LNCaP clone FGC (cell line): ENCODE measurements at places on chromosomes 2 and 18.

DNA sequence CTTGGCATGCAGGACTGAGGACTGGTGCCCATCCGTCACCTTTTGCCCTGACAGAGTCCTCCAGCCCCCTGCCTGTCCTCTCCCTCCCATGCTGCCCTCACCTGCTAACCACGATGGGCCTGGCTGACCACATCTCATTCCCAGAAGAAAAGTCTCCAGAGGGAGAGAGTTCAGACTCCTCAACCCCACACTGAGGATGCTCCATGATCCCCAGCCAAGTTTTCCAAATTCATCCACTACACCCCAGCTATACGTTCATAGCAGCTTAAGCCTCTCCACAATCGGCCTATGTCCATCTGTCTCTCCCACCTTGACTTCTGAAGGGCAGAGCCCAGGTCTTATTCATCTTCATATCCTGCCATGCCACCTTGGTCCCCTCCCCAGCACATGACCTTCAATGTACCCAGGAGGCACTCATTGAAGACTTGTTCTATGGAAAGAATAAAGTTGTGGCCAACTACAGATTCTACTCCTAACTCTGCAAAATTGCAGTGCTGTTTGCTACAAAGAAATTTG, 115.6 kb upstream of the ID2 start:
- no peak for DNase-seq

DNA sequence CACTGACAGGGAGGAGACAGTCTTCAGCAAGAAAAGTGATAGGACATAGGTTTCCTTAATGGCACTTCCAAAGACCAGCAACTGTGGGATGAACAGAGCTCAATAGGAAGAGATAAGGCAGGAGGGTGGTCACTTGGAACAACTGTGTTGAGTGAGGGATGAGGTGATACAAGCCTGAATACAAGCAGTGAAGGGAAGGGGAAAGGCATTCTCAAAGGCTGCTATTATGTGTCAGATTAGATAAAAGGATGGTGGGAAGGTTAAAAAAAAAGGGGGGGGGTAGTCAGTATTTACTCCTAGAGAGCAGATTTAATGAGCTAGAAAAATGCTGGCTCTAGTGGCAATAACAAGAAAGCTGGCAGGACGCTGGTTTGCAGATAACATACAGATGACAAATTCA, 25.7 kb downstream of the CCBE1 start:
- no peak for DNase-seq

DNA sequence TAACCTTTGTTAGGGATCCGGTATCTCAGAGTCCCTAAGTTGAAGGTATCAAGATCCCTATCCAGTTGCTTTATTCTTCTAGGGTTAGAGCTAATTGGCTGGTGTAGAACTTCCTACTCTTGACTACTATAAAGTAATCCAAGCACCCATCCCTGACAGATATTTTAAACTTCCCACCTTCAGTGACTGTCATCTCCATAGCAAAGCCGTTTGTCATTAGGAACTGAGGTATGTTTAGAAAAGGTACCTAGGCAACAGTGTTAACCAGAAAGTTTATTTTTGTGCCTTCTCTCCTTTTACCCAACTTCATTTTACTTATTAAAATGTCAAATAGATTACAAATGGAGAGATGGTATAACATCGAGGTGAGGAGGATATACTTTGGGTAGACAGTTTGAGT, 4.5 kb downstream of the FAM117B start:
- DNase-seq: no peak

DNA sequence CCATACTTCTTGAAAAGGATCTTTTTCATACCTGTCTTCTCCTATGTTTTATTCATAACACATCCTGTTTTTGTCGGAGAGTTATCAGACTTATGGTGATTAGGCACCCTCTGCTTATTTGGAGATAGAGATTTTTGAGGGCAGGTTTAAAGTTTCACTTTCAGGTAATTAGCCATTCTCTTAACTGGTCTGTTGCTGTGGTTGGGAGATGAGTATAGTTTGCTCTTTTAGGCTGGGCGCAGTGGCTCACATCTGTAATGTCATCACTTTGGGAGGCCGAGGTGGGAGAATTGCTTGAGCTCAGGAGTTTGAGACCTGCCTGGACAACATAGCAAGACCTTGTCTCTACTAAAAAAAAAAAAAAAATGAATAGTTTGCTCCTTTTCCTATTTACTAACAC, 25.3 kb downstream of the SFTPB start:
- DNase-seq: no peak

DNA sequence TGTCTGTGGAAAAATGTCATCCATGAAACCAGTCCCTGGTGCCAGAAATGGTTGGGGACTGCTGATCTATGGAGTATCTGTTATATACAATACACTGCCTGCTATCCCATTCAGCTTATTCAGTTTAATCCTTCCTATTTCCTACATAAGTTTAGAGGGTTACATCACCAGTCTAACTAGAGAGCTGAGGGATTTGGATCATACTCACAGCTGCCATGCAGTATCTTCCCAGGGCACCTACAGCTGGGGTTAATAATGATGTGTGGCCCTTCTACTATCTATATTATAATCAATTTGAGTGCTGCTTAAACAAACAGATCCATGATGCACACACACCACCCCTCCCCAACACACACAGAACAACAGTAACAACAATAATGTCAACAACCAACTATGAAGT, 524.0 kb downstream of the LRRTM4 start:
- no peak for DNase-seq

DNA sequence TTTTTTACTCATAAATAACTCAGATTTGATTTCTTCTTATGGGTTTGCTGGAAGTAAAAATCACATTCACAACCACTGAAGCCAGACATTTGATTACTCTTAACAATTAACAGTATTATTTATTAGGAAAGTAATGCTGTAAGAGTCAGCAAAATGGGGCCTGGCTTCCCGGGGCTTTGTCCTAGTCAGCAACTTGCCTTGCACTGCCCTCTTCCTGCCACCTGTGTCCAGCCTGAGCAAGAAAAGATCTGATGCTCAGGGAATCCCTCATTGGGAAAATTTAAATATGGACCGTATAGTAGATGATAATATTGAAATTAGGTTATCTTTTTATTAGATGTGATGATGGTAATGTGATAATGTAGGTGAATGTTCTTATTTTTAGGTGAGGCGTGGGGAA, 30.8 kb upstream of the ACYP2 start:
- no peak for DNase-seq

DNA sequence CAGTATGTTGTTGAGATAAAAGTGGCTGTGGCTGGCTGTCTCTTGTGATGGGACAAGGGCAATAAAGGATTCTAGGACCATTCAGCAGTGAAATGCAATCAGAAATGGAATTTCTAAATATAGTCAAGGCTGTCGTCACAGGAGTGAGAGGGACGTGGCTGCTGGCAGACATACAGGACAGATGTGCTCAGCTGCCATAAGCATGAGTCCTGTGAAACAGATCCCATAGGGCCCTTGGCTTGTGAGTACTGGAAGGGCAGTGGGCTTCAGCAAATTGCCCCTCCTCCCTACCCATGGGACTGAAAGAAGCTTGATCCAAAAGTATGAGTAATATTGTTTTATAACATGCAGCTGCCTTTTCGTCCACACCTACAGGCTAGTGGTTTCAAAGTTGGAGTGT, 4.2 kb upstream of the CNNM3 start:
- no peak for DNase-seq

- no peak for DNase-seq
Observed at GRCh38 chr2:81266106-81266505, 961.6 kb upstream of the LRRTM1 start.

DNA sequence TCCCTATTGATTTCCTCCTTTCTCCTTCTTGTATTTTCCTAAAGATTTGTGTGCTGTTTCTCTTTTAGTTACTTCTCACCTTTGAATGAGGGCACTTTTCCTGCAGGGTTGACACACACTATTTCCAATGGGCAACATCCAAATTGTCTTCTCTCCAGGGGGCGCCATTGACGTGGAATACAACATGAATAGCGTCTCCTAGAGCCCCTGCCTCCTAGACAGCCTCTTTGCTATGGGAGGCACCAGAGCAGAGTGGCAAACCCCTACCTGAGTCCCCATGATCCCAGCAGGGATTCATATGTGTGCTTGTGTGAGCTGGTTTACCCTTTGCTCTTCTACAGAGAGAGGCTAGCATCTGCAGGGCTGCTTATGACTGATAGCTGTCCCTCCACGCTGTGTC, 61.3 kb upstream of the ITSN2 start:
- no peak for DNase-seq

- DNase-seq: no peak
Observed at GRCh38 chr2:203328760-203329540, 756 bp downstream of the ABI2 start.

- DNase-seq: no peak
Observed at GRCh38 chr2:54227798-54228197, 28.2 kb downstream of the TSPYL6 start.

- no peak for DNase-seq
Observed at GRCh38 chr2:231360881-231361371, 34.6 kb upstream of the B3GNT7 start.

DNA sequence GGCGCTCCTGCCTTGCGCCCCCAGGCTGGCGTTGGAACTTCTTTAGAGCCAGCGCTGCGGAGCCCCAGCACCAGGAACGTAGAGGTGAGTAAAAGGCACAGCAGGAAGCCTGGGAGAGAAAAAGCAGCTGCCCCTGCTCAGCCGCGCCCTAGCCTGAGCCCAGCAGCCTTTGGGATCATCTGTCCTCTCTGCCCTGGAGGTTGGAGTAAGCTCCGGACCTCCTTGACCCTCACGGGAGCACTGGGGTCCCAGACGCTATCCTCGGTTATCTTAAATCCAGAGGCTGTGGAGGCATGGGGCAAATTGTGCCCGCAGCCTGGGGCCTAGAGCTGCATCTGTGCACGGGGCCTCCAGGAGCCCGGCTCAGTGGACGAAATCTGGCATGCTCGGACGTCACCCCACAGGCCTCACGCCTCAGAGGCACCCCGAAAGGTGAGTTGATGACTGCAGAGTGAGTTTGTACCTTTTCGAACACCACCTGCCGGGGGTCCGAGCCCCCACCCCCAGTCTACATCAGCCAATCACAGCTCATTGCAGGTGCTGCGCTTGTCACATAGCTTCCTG, 1.6 kb upstream of the SLC66A2 start:
- no peak for DNase-seq

DNA sequence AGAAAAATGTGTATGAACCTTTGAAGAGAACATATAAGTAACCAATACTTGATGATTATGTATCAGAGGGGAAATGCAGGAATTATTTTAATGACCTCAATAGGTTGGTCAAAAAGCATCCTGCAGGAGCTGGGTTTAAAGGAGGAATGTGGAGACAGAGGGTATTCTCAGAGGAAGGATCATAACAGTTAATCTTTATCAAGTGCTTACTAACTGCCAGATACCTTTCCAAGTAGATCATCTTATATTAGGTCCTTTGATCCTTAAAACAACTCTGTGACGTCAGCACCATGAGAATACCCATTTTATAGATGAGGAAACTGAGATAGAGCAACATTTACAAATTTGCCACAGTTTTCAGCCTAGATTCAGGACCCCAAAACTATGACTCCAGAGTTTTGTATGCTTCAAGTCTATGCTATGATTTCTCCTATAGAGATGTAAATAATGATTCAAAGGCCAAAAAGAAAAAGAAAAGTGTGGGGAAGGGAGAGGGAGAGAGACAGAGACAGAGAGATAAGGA, 3.0 kb downstream of the RFTN2 start:
- DNase-seq: no peak

GRCh38 chr2:75788902-75789301, 78.2 kb upstream of the GCFC2 start:
- DNase-seq: no peak

GRCh38 chr2:130912471-130912870, 75.8 kb downstream of the ARHGEF4 start:
- DNase-seq: no peak

DNA sequence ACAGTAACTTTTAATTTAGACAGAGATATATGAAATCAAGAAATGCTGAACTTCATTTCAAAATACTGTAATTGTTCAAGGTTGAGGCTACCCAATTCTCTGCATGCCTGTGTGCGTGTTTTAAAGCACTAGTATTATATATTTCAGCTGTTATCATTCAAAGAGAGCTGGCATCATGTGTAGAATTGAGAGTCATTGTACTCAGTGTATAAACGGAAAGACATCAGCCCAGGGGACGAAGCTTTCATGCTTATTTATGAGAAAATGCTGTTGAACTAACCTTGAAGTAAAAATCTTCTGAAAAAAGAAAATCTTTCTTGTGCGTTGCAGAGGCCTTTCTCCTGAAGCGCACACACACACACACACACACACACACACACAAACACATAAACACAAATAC, 48.4 kb downstream of the MYCN start:
- no peak for DNase-seq

- DNase-seq: no peak
Observed at GRCh38 chr2:70946832-70947442, 11.2 kb downstream of the ATP6V1B1 start.

- no peak for DNase-seq
Observed at GRCh38 chr2:196234672-196235071, 63.3 kb upstream of the STK17B start.

DNA sequence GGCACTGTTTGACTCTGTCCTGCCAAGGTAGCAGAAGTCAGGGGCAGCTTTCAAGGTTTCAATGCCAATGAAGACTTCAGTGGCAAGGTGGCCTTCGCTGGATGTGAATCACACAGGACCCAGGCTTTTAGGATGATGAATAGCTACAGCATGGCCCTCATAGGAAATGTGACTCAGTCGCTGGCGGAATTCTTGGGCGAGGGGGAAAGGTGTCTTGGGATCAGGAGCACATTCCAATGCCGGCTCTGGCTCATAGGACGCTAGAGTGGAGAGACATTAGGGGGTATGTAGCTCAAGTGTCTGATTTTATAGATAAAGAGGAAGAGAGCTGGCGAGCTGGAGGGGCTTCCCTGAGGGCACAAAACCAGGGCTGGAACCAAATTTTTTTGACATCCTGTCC, 68.6 kb downstream of the SMIM21 start:
- no peak for DNase-seq

GRCh38 chr2:223626716-223627115, 24.6 kb upstream of the SCG2 start:
- DNase-seq: no peak
